ENCODE measurements at places on chromosomes 11 and 22.

GRCh38 chr11:60498853-60499252 lies 6.3 kb downstream of the MS4A12 start:
- DNase-seq: no peak

DNA sequence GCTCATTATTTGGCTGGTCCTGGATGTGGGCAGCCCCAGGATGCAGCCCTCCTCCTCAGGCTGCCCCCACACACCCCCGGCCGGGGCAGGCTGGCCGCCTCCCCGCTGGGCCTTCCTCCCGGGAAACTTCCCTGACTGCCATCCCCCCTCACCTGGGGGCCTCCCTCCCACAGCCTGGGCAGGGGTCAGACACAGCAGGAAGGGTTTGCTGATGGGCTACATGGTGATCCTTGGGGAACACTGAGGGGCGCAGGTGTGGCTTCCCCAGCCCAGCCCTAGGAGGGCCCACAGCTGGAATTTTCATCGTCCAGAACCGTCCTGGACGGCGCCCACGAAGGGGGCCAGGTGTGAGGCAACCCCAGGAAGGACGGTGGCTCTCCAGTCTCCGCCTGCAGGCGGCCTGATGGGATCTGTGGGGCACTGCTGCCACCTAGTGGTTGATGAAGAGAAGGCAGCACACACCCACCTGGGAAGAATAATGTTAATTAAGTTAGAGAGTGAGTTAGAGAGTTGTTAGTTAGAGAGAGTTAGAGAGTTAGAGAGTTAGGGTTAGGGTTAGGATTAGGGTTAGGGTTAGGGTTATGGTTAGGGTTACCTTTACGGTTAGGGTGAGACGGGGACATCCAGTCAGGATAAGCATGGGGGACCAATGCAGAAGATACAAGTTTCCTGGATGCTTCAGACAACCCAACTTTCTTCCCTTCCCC lies 75.9 kb upstream of the PRR5 start:
- peak; percentile 20 for DNase-seq

- no peak for DNase-seq
Observed at GRCh38 chr11:119901657-119902577, 172.9 kb upstream of the NECTIN1 start.

GRCh38 chr11:76690736-76691135 lies 20.2 kb upstream of the LRRC32 start:
- DNase-seq: no peak

- no peak for DNase-seq
Observed at GRCh38 chr11:6232899-6233298, 1.5 kb downstream of the FHIP1B start.

DNA sequence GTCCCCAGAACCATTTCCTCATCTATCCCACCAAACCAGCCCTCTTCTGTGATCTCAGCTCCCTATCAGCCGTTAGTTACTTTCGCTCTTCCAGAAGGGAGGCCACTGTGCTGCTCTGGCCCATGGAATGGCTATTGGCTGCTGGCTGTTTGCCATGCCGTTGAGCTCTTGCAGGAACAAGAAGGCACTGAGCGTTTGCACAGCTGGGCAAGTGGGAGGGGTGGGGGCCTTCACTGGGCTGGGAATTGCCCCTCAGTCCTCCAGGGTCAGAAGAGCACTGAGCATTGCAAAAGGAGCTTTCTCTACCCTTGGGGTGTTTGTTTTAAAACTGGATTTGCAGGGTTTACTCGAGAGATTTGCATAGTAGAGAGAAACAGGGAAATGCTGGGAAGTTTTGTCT lies 129.0 kb upstream of the PARVA start:
- peak; percentile 37 for DNase-seq

DNA sequence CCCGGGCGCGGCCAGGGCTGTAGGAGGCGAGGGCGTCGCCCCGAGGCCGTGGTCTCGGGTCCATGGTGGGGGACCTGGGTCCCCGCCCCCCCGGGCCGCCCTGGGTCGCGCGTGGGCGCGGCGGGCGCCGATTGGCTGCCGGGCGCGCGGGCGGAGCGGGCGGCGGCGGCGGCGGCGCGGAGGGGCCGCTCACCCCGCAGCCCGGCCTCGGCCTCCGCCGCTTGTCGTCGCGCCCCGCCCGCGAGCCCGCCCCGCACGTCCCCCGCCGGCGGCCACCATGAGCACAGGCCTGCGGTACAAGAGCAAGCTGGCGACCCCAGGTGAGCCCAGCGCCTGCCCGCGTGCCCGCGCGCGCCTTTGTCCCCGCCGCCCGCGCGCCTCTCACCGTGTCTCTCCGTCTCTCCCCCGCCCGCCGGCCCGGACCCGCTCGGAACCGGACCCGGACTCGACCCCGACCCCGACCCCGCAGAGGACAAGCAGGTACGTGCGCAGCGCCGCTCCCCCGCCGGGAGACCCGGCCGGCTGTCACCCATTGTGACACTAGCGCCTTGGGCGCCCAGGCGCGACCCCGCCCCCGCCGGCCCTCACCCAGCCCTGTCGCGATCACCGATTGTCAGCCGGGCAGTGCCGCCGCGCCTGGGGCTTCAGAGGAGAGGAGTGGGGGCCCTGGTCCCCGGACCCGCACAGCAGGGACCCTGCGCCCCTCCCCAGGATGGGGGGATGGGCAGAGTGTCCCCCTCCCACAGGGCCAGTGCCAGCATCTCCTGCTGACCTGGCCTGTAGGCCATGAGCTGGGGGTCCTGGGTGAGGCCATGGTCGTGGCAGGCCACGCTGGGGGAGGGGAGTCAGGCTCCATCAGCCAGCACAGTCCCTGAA lies at the start of gene SEPTIN5:
Gene SEPTIN5 (plus strand): TSS at position 192 of the 876 bp plus-strand sequence. CDS start 86 bp downstream, at position 278.
- no peak for DNase-seq

- no peak for DNase-seq
Observed at GRCh38 chr22:32544953-32545558, 70.4 kb downstream of the FBXO7 start.

DNA sequence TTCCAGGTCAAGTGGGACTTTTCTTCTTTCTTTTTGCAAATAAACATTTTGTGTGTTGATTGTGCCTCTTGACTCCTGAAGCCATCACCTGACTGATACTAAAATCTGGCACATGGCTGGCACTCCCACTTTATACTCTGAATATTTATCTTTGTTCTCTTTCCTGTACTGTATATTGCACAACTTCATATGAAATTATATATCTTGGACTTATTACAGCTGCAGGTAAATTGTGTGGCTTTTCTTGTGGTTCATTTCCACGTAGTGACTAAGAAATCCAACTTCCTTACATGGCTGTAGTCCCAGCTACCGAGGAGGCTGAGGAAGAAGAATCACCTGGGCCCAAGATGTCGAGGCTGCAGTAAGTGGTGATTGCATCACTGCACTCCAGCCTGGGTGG lies 23.7 kb upstream of the OR5B12 start:
- no peak for DNase-seq

- DNase-seq: no peak
Observed at GRCh38 chr22:37498289-37498909, 12.2 kb upstream of the MFNG start.

- DNase-seq: no peak
Observed at GRCh38 chr11:786235-787083, 3.4 kb downstream of the CEND1 start.

Measured in nucleus accumbens (tissue), 56 donors.